ENCODE measurements at places on chromosomes 2 and 18.

DNA sequence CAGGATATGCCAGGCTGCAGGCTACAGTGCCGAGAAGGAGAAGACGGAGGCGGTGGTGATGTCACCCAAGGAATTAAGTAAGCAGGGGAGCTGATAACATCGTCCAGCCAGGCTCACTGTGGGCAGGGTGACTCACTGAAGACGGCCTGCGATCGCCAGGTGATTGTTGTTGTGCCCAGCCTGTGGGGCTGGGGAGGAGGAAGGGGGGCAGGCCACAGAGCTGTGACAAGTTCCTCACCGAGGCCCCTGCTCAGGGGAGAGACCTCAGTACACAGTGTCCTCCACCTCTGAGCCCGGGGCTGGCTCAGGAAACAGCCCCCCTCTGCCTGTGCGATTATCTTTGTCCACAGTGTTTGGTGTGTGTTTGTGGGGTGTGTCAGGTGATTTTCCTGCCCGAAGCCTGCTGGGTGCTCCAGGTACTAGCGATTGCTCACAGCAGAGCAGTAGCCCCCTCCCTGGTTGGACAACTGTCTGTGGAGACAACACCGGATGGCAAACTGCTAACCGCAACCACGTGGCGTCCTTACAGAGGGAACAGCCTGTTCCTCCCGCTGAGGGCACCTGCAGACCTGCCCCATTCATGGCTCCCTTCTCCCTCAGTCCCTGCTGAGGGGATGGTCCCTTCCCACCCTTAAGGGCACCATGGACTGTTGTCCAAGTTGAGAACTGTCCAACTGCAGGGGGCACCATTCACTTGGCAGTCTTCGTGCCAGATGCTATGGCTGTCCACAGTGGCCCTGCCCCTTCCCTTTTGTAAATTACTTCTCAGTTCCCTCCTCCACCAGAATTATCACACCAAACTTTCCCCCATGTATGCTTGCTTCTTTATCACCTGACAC lies 95.1 kb downstream of the ZFP36L2 start:
- H3K36me3 ChIP-seq, result no peaks in the 10 kb centered on the region
- no peaks in the 10 kb centered on the region for H3K27me3 ChIP-seq
- peak overlapping the region; percentile 36 for H3K27ac ChIP-seq
- DNase-seq, result peak; percentile 100
- H3K4me3 ChIP-seq, result peak overlapping the region; percentile 19

GRCh38 chr2:73730810-73731209 lies 6.3 kb downstream of the TPRKB start:
- DNase-seq, result no peak
- no peak overlapping the region for H3K4me3 ChIP-seq
- H3K4me1 ChIP-seq, result no peaks in the 10 kb centered on the region
- H3K27ac ChIP-seq, result no peak overlapping the region
- no peaks in the 10 kb centered on the region for H3K27me3 ChIP-seq

DNA sequence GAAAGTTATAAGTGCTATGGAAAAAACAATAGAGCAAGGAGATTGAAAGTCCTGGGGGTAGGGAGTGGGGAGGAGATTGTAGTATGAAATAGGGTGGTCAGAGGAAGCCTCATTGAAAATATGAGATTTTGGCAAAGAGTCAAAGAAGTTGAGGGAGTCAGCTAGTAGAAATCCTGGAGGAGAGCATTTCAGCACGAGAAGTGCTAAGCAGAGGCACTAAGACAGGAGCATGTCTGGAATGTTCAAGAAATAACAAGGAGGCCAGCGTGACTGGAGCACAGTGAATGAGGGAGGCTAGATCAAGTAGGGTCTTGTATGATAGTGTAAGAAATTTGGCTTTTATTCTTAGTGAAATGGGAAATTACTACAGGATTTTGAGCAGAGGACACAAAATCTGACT lies 2.1 kb upstream of the TSPYL6 start:
- H3K36me3 ChIP-seq, result no peaks in the 10 kb centered on the region
- H3K4me3 ChIP-seq, result no peak overlapping the region
- peak; percentile 83 for DNase-seq
- no peaks in the 10 kb centered on the region for H3K27me3 ChIP-seq

DNA sequence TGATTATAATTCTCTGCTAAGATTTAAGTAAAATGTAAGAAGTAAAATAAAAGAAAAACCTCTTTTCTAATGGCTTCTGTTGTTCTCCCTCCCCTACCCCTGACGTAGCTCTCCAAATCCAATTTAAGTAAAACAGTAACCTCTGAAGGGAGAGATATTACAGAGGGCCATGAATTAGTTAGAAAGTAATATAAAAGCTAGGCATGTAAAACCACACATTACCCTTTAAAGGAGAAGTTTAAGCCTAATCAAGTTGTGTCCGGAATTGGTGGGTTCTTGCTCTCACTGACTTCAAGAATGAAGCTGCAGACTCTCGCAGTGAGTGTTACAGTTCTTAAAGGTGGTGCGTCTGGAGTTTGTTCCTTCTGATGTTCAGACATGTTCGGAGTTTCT lies 116.9 kb upstream of the SCN7A start:
- H3K4me1 ChIP-seq, result no peaks in the 10 kb centered on the region
- H3K27ac ChIP-seq, result no peak overlapping the region
- no peak for DNase-seq
- H3K36me3 ChIP-seq, result no peaks in the 10 kb centered on the region
- no peaks in the 10 kb centered on the region for H3K27me3 ChIP-seq
- peak overlapping the region; percentile 49 for H3K4me3 ChIP-seq

DNA sequence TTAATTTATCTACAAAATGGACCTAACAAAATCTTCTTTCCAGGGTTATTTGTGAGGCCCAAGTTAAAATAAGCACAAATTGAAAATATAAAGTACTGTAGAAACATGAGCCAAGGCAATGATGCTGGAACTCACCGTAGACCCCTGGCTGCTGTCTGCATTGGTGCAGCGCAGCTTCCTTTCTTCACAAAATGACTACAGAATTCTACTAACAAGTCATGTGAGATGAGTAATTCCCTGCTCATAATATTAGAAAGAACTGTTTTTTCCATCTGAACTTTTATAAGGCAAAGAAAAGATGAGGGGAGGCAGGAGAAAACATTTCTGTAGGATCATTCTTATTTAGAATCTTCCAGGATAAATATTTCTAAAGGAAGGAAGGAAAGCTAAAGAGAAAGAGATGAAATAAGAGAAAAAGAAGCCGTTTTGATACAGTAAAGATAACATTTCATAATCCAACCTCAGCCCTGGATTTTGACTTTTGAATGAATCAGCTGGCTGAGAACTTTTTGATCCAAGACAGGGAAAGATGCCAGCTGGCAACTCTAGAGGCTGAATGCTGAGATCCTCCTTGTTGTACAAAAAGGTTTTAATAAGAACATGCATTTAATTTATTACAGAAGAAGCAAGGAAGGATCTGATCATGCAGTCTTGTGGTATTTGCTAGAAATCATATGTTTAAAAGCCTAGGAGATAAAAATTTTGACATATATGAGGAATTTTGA lies 183.9 kb upstream of the KLHL14 start:
- no peaks in the 10 kb centered on the region for H3K27me3 ChIP-seq
- peak overlapping the region; percentile 38 for H3K4me3 ChIP-seq
- no peaks in the 10 kb centered on the region for H3K36me3 ChIP-seq
- H3K27ac ChIP-seq, result peak overlapping the region; percentile 63

GRCh38 chr18:29726646-29727045 lies 1315.9 kb downstream of the DSC3 start:
- no peak for DNase-seq
- no peak overlapping the region for H3K27ac ChIP-seq
- H3K4me1 ChIP-seq, result no peaks in the 10 kb centered on the region
- no peaks in the 10 kb centered on the region for H3K27me3 ChIP-seq
- no peak overlapping the region for H3K4me3 ChIP-seq

All from osteoblast (primary cell).